ENCODE measurements at places on chromosomes 13 and 19.
A peak's percentile ranks its signal among the peaks of the same experiment; 100 is the strongest.

- no peak overlapping the region for H3K4me3 ChIP-seq
- H3K27ac ChIP-seq = no peak overlapping the region
- peaks cover 23% of the 10 kb centered on the region for H3K36me3 ChIP-seq
- peaks cover 3% of the 10 kb centered on the region for H3K4me1 ChIP-seq
- no peak for DNase-seq
These were observed 21.0 kb downstream of the SERPINE3 start for GRCh38 chr13:51360489-51360888.

- H3K4me3 ChIP-seq = no peak overlapping the region
- H3K27me3 ChIP-seq = no peaks in the 10 kb centered on the region
- no peak for DNase-seq
- H3K27ac ChIP-seq = no peak overlapping the region
These were observed 4.3 kb upstream of the POSTN start for GRCh38 chr13:37602733-37603381.

DNA sequence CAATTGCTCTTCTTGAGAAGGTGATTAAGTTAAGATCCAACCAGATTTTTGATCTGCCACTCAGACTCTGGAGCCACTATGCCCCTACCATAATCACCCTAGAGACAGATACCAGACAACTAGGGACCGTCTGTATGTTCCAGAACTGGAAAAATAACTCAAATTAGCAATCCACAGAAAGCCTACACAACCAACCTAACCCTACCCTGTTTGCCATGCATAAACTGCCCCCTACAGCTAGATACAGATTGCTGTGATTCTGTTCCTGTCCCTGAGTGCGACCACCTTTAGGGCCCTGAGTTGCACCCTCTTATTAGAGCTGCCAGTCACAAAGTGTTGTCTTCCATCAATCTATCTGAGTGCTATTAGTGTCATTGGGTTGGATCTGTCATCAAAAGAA is 929.8 kb upstream of the SLITRK1 start:
- no peaks in the 10 kb centered on the region for H3K36me3 ChIP-seq
- H3K27ac ChIP-seq = no peak overlapping the region
- no peaks in the 10 kb centered on the region for H3K27me3 ChIP-seq
- no peaks in the 10 kb centered on the region for H3K4me1 ChIP-seq
- H3K4me3 ChIP-seq = no peak overlapping the region

DNA sequence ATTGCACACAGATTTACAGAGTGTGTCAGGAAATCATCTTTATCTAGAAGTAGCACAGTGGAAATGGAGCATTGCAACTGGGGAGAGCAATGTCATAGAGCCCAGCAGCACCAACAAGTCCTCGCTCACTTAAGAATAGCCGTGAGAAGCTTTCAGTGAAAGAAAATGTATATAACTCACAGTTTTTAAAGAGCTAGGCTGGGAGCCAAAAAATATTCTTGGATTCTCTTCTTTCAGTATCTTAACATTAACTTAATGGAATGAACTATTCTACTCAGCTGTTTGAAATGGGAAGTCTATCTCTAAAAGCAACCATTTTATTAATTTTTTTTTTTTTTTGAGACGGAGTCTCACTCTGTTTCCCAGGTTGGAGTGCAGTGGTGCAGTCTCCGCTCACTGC is 329.6 kb downstream of the COG6 start:
- H3K27me3 ChIP-seq = peaks cover under 1% of the 10 kb centered on the region
- DNase-seq = no peak
- no peaks in the 10 kb centered on the region for H3K4me1 ChIP-seq

DNA sequence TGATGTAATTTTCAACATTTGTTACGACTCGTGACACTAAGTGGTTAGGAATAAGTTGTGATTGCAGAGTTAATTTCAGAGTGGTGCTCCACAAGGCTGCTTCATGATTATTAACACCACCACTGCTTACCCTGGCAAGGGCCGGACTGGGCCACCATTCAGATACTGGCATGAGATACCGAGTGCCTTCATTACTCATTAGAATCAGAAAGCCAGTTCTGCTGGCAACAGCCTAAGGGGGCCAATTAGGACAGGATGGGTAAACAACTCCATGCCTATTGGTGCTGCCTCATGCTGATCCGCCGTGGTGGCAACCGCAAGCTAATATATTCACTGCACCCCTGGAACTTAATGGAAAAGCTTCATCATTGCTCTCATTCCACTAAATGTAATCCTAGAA is 575.1 kb downstream of the EFNB2 start:
- no peak overlapping the region for H3K4me3 ChIP-seq
- H3K4me1 ChIP-seq = no peaks in the 10 kb centered on the region
- no peaks in the 10 kb centered on the region for H3K36me3 ChIP-seq
- no peaks in the 10 kb centered on the region for H3K27me3 ChIP-seq

GRCh38 chr13:24691381-24691780 is 11.2 kb downstream of the ATP12A start:
- H3K27ac ChIP-seq = no peak overlapping the region
- H3K4me3 ChIP-seq = no peak overlapping the region
- no peaks in the 10 kb centered on the region for H3K36me3 ChIP-seq
- H3K4me1 ChIP-seq = peaks cover 12% of the 10 kb centered on the region

DNA sequence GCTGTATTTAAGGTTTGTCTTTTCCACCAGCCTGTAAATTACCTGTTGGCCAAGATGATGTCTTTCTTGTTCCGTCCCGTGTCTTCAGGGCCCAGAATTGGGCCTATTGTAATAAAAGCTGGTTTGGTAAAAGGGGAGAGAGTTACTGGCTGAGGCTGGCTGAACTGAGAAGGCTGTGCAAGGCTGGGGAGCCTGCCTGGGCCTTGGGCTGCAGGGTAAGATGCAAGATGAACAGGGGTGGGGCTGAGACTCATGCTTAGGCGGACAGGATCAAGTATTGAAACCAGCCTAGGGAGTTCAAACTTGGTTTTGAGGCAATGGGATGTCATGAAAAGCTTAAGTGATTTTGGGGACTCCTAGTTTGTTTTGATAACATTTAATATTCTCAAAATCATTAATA is 142.3 kb downstream of the PCCA start:
- no peak for DNase-seq

DNA sequence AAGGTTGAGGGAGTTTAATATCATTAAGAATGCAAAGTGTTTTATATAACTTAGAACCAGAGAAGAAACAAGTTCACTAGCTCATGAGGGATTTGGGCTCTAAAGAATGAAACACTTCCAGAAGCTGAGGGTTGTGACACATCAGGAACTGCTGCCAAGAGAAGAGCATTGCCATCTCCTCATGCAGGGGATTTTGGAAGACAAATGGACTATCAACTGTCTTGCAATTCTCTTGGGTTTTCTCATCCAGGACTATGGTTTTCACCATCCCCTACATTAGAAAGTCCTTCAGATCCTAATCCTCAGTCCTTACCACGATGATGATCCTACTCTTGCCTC is 59.7 kb upstream of the KL start:
- no peaks in the 10 kb centered on the region for H3K4me1 ChIP-seq

GRCh38 chr19:51750400-51751094 is 1.1 kb downstream of the FPR1 start:
- no peaks in the 10 kb centered on the region for H3K36me3 ChIP-seq
- H3K4me1 ChIP-seq = no peaks in the 10 kb centered on the region
- H3K27me3 ChIP-seq = no peaks in the 10 kb centered on the region
- H3K4me3 ChIP-seq = no peak overlapping the region
- no peak overlapping the region for H3K27ac ChIP-seq

DNA sequence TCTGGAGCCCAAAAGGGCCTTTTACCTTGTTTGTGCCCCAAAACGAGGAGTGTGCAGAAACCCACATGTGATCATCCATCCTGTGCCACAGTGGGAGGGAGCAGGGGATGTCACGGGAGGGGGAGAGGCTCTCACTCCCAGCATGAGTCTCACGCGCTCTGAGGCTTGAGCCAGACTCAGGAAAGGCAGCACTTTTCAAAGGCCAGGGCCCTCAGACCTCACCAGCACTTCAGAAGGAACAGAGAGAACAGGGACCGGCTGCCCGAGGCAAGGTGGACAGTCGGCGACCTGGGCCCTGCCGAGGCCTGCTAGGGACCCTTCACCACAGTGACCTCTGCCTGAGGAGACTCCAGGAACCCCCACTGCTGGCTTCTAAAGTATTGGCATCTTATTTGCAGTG is 71.7 kb upstream of the WASF3 start:
- no peaks in the 10 kb centered on the region for H3K36me3 ChIP-seq
- H3K4me1 ChIP-seq = peaks cover 16% of the 10 kb centered on the region

GRCh38 chr13:114282041-114282670 is 755 bp downstream of the UPF3A start:
- peak overlapping the region; percentile 81 for H3K4me3 ChIP-seq
- H3K36me3 ChIP-seq = peaks cover 44% of the 10 kb centered on the region
- no peaks in the 10 kb centered on the region for H3K27me3 ChIP-seq
- peaks cover 58% of the 10 kb centered on the region for H3K4me1 ChIP-seq

- DNase-seq = no peak
- no peaks in the 10 kb centered on the region for H3K36me3 ChIP-seq
- no peaks in the 10 kb centered on the region for H3K27me3 ChIP-seq
These were observed 224.9 kb downstream of the FGF9 start for GRCh38 chr13:21895779-21896178.

DNA sequence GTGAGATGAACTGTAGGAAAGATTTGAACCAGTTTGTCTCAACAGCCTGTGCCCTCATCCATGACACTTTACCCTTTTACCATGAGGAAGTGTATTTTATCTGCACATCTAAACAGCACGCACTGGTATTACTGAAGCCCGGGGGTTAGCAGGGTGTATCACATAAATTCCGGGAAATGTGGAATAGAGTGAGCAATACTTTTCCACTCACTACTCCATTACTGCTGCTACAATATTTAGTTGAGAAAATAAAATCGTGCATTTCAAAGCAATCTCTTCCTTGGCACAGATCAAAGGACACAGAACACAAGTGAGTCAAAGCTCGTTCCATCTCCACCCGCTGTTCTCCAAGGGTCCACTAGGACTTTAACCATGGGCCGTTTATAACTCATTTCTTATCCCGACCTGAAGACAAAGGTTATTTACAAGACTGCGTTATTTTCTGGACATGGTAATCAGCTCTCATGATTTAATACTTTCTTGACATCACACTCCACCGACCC is 35.2 kb downstream of the STK24 start:
- H3K27ac ChIP-seq = no peak overlapping the region
- no peaks in the 10 kb centered on the region for H3K27me3 ChIP-seq
- DNase-seq = no peak
- peaks cover 22% of the 10 kb centered on the region for H3K36me3 ChIP-seq
- H3K4me1 ChIP-seq = peaks cover 90% of the 10 kb centered on the region

GRCh38 chr19:14066134-14066533 is 4.3 kb upstream of the PALM3 start:
- no peak for DNase-seq
- no peaks in the 10 kb centered on the region for H3K36me3 ChIP-seq
- H3K27ac ChIP-seq = no peak overlapping the region
- no peak overlapping the region for H3K4me3 ChIP-seq
- peaks cover 18% of the 10 kb centered on the region for H3K27me3 ChIP-seq

DNA sequence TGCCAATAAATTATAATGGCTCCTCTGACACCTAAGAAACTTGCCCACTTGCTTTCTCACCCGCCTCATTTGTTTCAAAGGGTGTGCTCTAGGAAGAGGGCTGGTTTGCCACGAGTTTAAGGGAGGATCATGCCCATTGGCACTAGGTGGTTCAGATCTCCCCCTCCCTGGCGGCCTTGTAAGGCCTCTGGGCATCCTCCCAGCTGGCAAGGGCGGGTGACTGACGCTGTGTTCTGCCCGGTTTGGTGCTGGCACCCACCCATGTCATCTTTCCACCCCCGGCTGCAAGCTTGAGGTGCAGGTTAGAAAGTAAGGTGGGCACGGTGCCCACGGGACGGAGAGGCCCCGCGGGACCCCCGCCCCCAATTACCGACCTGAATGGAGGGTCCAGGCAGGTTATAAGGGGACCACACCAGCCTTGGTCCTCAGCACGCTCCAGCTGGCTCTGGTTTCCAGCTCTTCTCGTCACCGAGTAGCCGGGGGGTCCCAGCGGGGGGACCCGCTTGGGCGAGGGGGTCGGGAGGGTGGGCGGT is 90.4 kb downstream of the PTPRS start:
- H3K4me1 ChIP-seq = no peaks in the 10 kb centered on the region
- H3K27ac ChIP-seq = no peak overlapping the region
- no peaks in the 10 kb centered on the region for H3K36me3 ChIP-seq
- H3K27me3 ChIP-seq = no peaks in the 10 kb centered on the region

Data from activated CD4-positive, alpha-beta T cell treated with anti-CD3 and anti-CD28 coated beads, Interleukin-2, amount 10 ng/mL, durations not matched to agents 7 days and 5 days (primary cell).